ENCODE measurements at places on chromosomes 5 and 9. TPM values are rescaled to one million over a fixed set of nuclear protein-coding genes. Genes with fewer than 3 reads are reported as not detected.

DNA sequence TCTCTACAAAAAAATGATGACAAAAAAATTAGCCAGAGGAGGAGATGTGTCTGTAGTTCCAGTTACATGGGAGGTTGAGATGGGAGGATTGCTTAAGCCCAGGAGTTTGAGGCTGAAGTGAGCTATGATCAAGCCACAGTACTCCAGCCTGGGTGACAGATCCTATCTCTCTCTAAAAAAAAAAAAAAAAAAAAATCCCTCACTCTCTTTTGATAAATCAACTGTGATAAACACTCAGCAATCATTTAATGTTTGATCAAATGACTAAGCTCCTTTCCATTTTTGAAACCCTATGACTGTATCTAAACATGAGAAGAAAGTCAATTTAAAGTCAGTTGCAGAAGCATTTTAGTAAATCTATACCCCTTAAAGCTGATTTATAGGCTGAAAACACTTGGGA lies 112.1 kb upstream of the IL6ST start:
- no peak for DNase-seq

The WWC1 gene
- polyA plus RNA-seq, result 5.7 TPM

GRCh38 chr9:130870491-130871381 lies 25.9 kb downstream of the QRFP start:
- no peak for DNase-seq

GRCh38 chr5:84255315-84255714 lies 129.4 kb downstream of the EDIL3 start:
- no peak for DNase-seq

GRCh38 chr5:136023958-136024541 lies 4.7 kb upstream of the TGFBI start:
- DNase-seq, result peak; percentile 67

DNA sequence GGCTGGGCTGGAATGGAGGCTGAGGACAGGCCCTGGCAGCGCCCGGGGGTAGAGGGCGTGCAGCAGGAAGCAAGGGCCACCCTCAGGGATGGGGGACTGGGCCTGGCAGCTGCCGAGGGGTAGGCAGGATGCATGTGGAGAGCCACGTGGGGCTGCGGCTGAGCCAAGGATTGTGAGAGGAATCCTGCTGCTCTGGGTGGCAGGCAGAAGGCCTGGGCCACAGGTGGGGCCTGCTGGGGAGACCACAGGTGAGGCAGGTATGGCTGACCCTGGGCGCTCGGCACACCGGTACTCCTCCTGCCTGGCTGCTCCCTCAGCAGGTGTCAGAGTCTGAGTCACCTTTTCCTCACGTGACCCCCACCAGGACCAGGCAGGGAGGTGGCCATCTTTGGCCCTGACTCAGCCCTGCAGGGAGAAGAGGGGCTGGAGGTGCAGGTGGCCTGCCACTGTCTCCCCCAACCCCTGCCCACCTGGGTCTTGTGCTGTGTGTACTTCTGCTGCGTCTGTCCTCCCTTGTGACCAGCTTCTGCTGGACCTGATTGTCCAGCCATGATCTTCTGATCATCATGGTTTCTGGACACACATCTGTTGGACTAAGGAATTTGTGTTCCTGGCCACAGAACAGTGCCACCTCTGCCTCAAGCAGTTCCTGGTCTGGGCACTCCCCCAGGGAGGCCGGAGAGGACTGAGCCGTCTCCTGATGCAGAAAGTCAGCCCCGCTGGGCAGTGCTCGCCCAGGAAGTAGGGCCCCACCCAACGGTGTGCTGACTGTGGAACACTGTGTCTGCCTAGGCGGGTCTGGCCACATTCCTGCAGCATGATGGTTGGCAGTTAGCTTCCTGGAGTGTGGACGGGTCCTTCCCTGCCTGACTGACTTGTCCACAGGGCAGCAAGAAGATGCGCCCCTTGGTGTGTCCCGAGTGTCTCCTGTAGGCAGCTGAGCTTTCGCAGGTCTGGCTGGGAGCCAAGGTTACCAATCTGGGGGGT lies 6.4 kb downstream of the ARRDC1 start:
- DNase-seq, result no peak

DNA sequence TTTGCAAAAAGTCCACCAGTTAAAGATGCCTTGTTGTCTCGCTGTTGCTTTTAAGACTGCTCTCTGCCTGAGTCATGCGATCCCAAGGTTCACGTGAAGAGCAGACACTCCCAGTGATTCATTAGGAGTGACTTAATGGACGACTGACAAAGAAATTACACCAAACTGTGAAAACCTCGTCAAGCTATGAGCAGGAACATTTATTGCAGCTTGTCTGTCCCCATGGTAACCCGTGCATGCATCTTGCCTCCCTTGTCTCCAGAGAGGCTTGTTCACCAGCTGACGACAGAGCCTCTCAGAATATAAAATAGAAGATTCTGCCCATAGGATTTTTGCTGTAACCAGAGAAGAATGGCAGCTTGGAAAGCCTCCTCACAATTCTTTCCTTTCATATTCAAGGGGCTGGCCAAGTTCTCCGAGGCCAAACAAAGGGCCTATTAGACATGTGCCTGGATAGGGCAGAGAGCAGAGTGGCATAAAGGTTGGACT lies 352.7 kb downstream of the SPOCK1 start:
- DNase-seq, result peak; percentile 81

The SH2D3C gene
- polyA plus RNA-seq, result 17.2 TPM

DNA sequence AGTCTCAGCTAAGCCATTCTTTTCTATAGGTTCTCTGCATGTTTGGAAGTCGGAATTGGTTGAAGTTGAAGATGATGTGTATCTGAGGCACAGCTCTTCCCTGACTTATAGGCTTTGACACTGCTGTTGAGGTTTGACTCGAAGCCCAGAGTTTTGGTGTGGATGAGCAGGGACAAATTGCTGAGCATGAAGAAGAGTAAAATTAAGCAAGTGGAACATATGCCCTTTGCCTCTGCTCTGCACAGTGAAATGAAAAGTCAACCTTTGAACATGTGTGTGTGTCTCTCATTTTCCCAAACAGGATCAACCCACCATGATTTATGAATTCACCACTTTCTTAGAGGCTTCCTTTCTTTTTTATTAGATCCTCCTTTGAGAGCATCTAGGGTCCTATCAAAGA lies 8.5 kb downstream of the HMHB1 start:
- peak; percentile 49 for DNase-seq

All from muscle of leg (tissue), 16 donors.